HTR-8/SVneo (cell line): ENCODE measurements at places on chromosomes 1 and 21.
A peak's percentile ranks its signal among the peaks of the same experiment; 100 is the strongest.

DNA sequence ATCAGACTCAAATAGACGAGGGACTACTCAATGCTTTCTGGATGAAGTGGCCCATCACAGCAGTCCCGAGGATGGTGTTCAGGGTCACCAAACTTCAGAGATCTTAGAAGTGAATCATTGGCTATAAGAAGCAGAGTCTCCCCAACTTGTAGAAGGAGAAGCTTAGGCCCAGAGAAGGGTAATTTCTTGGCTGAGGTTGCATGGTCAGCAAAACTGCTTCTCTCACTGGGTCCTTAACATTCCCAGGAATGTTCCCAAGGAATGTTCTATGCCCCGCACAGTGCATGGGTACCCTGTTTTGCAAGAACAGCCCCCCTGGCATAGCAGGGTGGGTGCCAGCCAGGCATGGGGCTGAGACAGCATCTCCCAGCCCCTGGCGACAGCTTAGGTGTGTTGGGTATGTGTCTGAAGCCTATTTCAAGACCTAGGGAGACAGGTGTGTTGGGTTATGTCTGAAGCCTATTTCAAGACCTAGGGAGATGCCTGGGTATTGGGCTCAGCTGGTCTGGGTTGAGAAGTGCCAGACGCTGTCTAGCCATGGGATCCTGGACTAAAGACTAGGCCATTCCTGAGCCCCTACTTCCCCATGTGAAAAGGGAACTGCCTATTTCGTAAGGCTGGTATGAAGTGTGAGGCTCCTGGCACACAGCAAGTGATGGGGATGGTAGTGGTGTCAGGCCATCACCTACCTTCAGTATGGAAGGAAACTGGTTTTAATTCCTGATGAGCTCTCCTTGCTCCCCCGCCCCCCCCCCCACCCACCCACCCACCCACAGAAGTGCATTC is 26.1 kb downstream of the PADI6 start:
- no peak for DNase-seq

DNA sequence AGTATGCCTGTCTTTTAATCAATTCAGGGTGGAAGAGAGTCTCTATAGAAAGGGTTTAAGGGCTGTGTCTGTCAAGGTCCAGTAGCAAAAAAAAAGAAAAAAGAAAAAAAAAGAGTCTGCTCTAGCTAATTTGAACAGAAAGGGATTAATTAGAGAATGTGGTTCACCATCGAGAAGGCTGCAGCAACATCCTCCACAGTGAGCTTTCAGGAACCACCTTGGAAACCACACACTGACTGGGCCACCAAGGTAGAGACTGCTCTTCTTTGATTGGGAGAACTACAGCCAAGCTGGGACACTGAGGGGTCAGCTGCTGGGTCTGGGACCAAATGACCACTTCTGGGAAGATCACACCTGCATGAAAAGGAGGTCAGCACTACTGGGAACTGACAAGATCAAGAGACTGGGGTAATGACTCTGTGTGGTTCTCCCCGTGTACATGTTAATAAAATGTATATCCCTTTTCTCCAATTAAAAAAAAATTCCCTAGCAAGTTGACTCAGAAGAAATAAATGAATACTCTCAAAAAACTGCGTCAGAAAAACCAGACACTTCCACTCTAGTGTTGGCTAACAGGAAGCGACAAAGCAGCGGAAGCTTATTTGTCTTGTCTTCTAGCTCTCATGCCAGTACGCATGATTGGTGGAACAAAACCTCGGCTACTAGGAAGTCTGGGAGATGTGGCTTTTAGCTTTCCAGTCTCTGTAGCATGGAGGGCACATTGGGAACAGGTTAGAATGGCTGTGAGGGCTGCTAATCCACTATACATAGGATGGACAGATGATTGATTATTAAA is 60.0 kb upstream of the IVNS1ABP start:
- DNase-seq: no peak

- no peak for DNase-seq
These were observed 56.2 kb upstream of the GNG12 start for GRCh38 chr1:67889466-67889865.

- DNase-seq: no peak
These were observed 50.3 kb downstream of the GRIK3 start for GRCh38 chr1:36984026-36984425.

- DNase-seq: no peak
These were observed 25.8 kb downstream of the INTS7 start for GRCh38 chr1:212009561-212009960.

DNA sequence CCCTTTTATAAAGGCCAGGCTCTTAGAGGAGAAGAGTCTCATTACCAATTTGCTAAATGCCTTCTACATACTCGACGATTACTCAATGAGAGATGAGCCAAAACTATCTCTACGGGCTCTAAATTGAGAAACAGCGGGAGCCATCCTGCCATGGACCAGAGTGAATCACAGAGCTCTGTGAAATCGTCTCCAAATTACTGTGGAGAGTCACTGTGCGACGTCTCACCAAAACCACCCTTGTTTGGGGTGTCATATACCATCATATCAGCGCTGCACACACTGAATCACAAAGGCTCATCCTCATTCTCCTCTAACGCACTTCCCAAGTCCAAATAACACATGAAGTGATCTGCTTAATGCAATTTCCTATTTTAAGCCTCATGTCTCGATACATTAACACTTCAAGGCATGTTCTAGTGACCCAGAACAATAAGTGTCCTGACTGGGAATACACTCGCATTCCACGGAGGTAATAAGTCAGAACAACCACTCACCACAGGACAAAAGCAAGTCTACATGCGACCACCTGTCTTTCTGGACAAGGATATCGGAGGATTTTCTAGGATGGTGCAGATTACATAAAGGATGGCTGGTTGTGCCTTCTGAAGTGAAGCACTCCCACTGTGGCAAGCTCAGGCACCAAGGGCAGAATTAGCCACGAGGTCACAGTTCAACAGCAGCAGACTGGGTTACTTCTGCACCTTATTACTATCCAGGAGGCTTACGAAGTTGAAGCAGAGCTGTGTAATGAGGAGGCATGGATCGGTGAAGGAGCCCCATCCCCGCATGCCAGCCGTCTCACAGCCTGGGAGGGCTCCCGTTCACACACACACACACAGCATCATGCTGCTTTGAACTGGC is 44.3 kb downstream of the NID1 start:
- DNase-seq: no peak

DNA sequence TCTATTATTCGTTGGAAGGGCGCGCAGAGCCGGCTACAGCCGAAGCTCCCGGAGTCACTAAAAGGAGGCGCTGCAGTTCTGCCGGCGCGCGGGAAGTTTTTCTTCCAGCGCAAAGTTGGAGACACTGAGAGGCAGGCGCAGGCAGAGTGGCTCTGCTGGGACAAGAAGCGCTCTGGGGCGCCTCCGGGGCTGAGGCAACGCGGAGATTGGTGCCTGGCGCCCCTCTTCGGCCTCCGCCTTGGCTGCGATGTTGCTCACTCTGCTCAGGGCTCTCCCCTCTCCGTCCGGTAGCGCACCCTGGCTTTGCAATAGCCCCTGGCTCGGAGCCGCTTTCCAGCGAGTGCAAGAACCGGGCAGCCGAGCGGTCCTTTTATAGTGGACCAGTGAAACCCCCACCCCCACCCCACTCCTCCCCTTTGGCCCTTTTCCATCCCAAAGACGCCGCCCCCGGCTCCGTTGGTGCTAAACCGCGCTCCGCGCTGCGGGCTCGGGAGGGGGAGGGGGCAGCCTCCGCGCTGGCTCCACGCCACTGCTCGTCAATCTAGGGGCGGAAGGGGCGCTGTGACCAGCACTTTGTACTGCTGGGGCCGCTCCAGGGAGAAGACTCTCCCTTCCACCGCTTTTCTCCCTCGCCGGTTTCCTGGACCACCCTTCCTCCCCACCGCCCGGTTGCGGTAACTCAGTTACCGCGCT is at the start of gene ADAMTS1:
TSS of gene ADAMTS1 (minus strand) at position 344 of the 693 bp plus-strand sequence. CDS start 455 bp downstream, outside the sequence.
- DNase-seq: peak; percentile 66

DNA sequence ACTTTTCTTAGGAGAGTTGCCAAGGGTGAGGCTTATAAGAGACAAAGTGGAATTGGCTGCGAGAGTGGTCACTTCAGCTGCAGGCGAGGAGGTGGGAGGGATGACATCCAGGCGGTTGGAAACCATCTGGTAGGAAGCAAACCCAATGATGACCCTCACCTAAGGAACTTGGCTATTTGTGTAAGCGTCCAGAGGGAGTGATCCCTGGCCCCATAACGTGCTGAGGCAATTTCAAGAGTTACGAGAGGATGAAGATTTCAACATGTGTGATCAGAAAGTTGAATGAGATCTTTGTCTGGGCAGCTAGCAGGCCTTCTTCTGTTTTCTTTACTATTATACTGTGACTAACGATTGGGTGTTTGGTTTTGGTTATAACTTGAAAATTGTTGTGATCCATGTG is 102.7 kb upstream of the VANGL1 start:
- no peak for DNase-seq

DNA sequence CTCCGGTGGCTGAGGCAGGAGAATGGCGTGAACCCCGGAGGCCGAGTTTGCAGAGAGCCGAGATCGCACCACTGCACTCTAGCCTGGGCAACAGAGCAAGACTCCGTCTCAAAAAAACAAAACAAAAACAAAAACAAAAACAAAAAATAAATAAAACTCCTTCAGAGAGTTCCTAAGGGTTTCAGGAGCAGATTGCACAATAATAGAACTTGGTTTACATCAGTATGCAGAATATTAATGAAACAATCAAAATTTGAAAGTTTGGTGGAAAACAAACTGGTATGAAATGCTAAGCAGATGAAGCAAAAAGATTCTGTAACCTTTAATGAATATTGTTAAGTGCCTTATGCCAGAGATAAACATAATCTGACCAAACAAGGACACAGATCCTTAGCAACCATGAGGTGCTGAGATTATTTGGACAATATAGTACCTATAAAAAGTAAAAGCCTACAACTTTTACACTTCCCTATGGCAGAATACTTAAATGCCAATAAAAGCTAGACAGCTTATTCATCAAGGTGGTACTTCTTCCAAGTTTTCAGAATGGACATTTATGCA is 41.2 kb downstream of the SLC25A24 start:
- DNase-seq: no peak

GRCh38 chr1:219931033-219931432 is 2.7 kb upstream of the SLC30A10 start:
- DNase-seq: no peak
